Hematopoietic multipotent progenitor cell (in vitro differentiated cells): ENCODE measurements at places on chromosomes 12 and 14.

GRCh38 chr12:114625294-114625851 is 58.6 kb downstream of the TBX3 start:
- DNase-seq, result peak; percentile 23

DNA sequence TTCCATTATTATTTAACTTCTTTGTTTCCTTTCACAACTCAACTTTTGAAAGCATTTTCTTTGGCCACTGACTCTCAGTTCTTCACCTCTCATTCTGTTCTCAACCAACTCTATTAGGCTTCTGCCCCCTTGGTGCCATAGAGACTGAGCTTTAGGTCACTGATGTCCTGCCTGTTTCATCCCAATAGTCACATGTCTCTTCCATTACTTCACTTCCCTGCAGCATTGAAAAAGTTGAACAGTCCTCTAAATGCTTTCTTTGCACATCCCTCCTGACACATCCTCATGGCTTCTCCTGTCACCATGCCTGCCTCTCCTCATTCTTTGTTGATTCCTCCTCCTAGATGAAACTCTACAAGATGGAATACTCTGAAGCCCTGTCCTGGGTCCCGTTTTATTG is 2.7 kb downstream of the CLEC12A start:
- DNase-seq, result no peak

GRCh38 chr12:126212824-126213223 is 1147.6 kb downstream of the AACS start:
- DNase-seq, result no peak

DNA sequence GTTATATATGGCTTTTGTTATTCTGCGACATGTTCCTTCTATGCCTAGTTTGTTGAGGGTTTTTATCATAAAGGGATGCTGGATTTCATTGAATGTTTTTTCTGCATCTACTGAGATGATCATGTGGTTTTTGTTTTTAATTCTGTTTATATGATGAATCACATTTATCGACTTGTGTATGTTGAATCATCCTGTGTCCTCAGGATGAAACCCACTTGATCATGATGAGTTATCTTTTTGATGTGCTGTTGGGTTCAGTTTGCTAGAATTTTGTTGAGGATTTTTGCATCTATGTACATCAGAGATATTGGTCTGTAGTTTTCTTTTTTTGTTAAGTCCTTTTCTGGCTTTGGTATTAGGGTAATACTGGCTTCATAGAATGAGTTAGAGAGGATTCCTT is 291.2 kb downstream of the AKAP6 start:
- no peak for DNase-seq

- DNase-seq, result no peak
Measured at GRCh38 chr12:67410246-67410645, 141.1 kb downstream of the CAND1 start.

DNA sequence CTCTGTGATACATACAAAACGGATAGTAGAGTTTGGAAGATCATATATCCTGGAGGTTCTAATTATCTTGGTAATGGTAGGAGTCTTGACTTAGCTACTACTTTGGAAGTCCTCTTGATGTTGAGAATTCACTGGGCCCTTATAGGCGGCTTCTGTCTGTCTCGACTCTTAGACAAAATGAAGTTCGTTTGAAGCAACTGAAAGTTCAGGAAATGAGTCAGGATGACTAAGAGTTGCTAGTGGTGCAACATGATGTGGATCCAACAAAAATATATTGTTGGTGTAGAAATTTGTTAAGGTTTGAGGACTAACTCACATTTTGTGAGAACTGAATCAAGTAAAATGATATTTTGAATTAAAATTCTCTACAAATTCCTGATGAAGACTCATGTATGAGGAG is 272.7 kb downstream of the AEBP2 start:
- DNase-seq, result no peak

GRCh38 chr12:89439941-89440340 is 84.7 kb downstream of the GALNT4 start:
- DNase-seq, result no peak

- DNase-seq, result no peak
Measured at GRCh38 chr14:97827746-97828145, 1030.6 kb downstream of the VRK1 start.

GRCh38 chr12:92046557-92047392 is 98.9 kb downstream of the BTG1 start:
- no peak for DNase-seq

GRCh38 chr14:101174522-101174838 is 271.0 kb upstream of the RTL1 start:
- no peak for DNase-seq

GRCh38 chr14:59221568-59221967 is 33.1 kb downstream of the DAAM1 start:
- DNase-seq, result no peak

- DNase-seq, result peak; percentile 74
Measured at GRCh38 chr14:54169254-54169924, 212.8 kb upstream of the BMP4 start.

GRCh38 chr12:102629262-102629888 is 149.0 kb upstream of the IGF1 start:
- DNase-seq, result no peak

- DNase-seq, result no peak
Measured at GRCh38 chr12:52534482-52534881, 14.3 kb upstream of the KRT5 start.

DNA sequence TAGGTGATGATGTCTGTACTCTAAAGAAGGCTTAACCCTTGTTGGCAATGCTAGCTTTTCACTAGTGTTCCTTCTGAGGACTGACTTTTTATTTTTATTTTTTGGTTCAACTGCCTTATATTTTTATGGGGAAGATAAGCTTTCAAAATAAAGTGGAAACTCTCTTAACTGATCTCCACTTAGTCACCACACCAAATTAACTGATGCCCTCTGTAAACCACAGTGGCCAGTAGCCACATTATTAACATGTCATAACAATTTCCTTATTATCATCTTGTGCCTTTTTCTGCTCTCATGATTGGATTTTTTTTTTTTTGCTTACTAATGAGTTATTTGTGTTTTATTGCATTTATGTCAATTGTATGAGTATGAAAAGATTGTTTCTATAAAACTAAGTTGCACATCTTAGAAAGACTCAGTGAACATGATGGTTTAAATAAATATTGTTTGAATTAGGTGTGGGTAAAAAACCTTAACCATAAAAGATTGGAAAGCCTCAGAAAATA is 56.9 kb downstream of the SCFD1 start:
- DNase-seq, result no peak

DNA sequence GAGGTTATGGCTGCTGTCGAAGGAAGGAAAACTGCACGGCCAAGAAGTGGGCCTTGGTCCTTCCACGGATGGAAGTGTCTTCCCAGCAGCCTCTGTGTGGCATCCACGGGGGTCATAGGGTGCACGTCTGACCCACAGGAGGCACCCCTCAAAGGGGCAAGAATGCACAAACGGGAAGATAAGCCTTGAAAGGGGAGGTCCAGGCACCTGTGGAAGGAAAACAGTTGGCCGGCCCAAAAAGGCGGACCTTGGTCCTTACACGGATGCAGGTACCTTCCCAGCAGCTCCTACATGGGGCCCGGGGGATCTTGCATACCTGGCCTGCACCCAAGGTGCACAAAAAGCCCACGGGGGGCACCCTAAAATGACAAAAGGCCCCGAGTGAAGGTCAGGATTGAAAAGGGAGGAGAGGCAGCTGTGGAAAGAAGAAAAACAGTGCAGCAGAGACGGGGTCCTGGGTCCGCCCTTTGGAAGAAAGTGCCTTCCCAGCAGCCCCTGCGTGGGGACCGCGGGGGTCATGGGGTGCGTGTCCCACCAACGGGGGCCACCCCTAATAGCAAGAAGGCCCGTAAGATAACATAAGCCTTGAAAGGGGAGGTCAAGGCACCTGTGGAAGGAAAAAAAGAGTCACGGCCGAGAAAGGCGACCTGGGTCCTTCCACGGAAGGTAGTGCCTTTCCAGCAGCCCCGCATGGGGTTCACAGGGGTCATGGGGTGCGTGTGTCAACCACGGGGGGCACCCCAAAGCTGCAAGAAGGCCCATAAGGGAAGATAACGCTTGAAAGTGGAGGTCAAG is 276.1 kb downstream of the ALG10 start:
- DNase-seq, result no peak

GRCh38 chr14:90755661-90756304 is 60.4 kb downstream of the TTC7B start:
- no peak for DNase-seq

DNA sequence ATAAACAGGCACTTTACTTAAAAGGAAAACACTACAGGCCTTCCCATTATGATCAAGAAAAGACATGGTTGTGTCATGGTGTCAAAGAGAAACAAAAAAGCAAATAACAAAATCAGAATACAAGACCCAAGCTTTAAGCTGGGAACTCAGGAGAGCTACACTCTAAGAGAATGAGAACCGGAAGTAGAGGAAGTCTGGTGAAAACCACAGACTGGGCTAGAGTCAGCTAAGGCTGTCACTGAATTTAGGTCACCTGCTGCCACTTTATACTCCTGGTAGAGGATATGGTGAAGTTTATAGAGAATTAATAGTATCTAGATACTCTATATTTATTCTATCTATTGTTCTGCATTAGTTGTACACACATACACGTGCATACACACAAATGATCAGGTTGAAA is 971.7 kb downstream of the FLRT2 start:
- DNase-seq, result peak; percentile 87

DNA sequence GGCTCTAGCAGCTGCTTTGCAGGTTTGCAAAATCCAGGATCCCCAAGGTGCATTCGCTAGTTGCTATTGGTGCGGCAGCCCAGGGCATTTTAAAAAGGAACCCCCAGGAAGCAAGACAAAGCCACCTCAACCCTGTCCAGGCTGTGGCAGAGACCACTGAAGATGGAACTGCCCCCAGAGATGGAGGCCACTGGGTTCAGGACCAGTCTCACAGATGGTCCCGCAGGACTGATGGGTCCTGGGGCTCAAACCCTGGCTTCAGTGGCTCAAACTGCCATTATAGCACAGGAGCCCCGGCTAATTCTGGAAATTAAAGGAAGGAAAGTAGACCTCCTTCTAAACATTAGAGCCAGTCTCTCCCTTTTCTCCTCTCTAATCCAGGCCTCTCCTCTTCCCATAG is 79.8 kb upstream of the TSPAN11 start:
- DNase-seq, result no peak

DNA sequence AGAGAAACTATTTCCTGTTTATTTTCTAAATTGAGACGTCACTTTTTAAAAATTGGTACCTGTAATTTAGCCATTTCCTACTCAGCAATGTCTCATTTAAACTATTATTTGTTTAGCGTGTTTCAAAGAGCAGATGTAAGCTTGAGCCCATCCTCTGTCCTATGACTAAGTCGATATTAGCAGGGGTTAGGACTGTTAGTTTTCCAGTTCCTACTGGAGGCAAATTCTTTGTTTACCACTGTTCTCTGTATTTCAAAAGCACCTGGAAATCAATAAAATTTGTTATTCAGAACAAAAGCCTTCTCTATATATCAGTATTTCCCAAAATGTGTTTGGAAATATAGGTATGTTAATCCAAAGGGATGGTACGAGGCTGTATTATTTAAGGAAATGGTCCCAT is 42.4 kb downstream of the MDM2 start:
- no peak for DNase-seq
